Gastroesophageal sphincter (tissue), 4 donors: ENCODE measurements at places on chromosomes 6 and 20.

- H3K27me3 ChIP-seq, result no peaks in the 10 kb centered on the region
- H3K4me1 ChIP-seq, result peaks cover 45% of the 10 kb centered on the region
- ATAC-seq, result no peak
- H3K27ac ChIP-seq, result peak overlapping the region; percentile 1
Measured at GRCh38 chr20:23625236-23625964, 12.4 kb downstream of the CST3 start.

- no peak for ATAC-seq
- H3K36me3 ChIP-seq, result no peaks in the 10 kb centered on the region
- H3K4me1 ChIP-seq, result no peaks in the 10 kb centered on the region
- peaks cover 52% of the 10 kb centered on the region for H3K27me3 ChIP-seq
Measured at GRCh38 chr20:56752274-56752673, 123.2 kb downstream of the TFAP2C start.

DNA sequence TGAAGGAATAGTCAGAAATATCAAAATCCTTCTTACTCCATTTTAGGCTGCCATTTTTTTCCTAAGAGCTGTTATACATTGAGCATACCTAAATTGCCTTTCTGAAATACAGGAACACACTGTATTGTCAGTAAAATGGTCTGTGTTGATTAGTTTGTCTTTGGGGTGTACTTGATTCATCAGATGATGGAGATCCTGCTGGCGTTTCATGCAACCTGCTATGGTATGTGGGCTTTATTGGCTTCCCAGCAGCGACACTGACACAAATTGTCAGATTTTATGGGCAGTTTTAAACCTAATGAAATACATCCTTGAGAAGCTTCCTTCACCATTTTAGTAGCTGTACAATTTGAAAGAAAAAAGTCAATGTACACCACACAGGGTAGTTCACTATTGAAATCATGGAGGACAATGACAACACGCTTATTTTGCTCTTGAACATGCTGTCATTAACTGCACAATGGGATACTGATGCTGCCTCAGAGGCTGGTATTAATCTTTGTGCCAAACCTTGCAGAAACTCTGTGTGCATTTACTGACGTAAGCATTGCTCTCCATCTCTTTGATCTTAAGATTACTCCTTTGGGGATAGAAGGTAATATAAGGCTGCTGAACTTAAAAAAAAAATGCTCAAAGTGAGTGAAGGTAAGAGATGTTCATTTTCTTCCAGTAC lies 124.9 kb downstream of the LAMA2 start:
- H3K4me1 ChIP-seq, result no peaks in the 10 kb centered on the region
- H3K36me3 ChIP-seq, result no peaks in the 10 kb centered on the region
- ATAC-seq, result no peak

- no peaks in the 10 kb centered on the region for H3K36me3 ChIP-seq
- H3K27ac ChIP-seq, result no peak overlapping the region
- no peaks in the 10 kb centered on the region for H3K4me1 ChIP-seq
- H3K27me3 ChIP-seq, result no peaks in the 10 kb centered on the region
Measured at GRCh38 chr20:16064989-16065707, 508.1 kb downstream of the KIF16B start.

GRCh38 chr6:56956491-56956890 lies 1.6 kb downstream of the BEND6 start:
- no peak for ATAC-seq
- H3K27me3 ChIP-seq, result no peaks in the 10 kb centered on the region
- H3K4me1 ChIP-seq, result peaks cover 25% of the 10 kb centered on the region
- H3K27ac ChIP-seq, result no peak overlapping the region

GRCh38 chr6:106561686-106562405 lies 67.5 kb downstream of the RTN4IP1 start:
- H3K4me3 ChIP-seq, result no peak overlapping the region
- H3K27ac ChIP-seq, result no peak overlapping the region
- no peaks in the 10 kb centered on the region for H3K36me3 ChIP-seq

DNA sequence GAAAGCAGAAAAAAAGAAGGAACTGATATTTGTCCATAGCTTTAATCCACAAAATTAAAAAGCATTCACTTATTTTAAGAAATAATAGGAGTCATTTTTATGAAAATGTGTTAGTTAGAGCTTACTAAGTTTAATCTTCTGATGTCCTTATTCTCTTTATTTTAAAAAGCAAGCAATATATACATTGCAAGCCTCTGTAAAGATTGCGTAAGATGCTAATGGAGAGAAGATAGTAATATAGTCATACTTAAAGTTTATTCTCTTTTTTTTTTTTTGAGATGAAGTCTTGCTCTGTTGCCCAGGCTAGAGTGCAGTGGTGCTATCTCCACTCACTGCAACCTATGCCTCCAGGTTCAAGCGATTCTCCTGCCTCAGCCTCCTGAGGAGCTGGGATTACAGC lies 39.7 kb downstream of the AIG1 start:
- H3K27me3 ChIP-seq, result no peaks in the 10 kb centered on the region
- no peaks in the 10 kb centered on the region for H3K36me3 ChIP-seq
- ATAC-seq, result no peak
- H3K4me3 ChIP-seq, result no peak overlapping the region

GRCh38 chr20:43287637-43288036 lies 97.9 kb upstream of the PTPRT start:
- no peaks in the 10 kb centered on the region for H3K36me3 ChIP-seq
- no peak overlapping the region for H3K27ac ChIP-seq
- ATAC-seq, result no peak

DNA sequence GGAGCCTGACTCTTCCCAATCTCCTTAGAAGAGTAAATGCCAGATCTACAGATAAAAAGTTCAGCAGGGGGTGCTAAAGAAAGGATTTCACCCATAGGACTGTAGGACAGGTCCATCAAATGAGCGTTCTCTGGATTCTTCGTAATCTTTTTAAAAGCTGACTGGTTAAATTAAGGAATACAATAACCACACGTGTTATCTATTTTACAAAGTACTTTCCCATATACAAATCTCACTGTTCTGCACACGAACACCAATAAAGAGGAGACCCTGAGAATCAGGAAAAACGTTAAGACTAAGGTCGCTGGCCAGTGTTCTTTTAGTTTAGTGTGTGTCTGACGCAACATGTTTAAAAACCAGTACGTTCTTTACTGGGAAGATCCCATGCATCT lies 542 bp downstream of the TUBE1 start:
- peak overlapping the region; percentile 84 for H3K27ac ChIP-seq
- no peaks in the 10 kb centered on the region for H3K27me3 ChIP-seq
- peak overlapping the region; percentile 73 for H3K4me3 ChIP-seq
- ATAC-seq, result peak; percentile 34
- H3K36me3 ChIP-seq, result peaks cover 23% of the 10 kb centered on the region

DNA sequence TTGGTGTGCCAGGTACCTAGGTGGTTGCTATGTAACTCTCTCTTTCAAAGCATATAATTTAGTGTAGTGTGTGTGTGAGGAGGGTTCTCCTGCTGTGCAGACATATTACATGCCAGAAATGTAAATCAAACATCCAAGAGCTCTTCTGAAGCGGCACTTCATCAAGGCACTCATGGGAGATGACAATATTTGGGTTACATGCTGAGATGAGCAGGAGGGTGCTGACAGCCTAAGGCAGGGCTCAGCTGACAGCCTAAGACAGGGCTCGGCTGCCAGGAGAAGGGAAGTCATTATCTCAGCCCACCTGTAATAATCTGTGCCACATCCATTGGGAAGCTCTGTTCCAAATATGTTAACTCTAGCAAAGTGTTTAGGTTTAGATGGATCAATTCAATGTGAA lies 39.1 kb downstream of the ADGRF5 start:
- no peak overlapping the region for H3K27ac ChIP-seq
- ATAC-seq, result no peak
- no peak overlapping the region for H3K4me3 ChIP-seq
- no peaks in the 10 kb centered on the region for H3K36me3 ChIP-seq
- H3K4me1 ChIP-seq, result no peaks in the 10 kb centered on the region
- no peaks in the 10 kb centered on the region for H3K27me3 ChIP-seq

DNA sequence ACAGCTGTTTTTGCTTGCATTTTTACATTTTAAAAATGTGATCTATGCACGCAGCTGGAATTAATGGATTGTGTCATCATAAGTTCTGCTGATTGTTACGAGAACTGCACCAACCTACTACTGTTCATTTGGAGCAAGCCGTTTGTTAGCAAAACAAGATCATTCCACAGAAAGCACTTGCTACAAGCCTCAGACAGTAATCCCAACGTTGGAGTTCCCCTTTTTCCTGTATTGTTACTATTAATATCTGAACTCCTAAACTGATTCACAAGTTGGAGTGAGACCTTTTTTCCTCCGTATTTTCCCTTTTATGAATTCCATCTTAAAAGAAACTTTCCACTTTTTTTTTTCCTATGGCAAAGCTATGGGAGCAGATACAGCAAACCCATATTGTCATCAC lies 3.5 kb downstream of the TENT5A start:
- H3K4me1 ChIP-seq, result peaks cover 63% of the 10 kb centered on the region
- ATAC-seq, result no peak
- peak overlapping the region; percentile 95 for H3K27ac ChIP-seq
- no peaks in the 10 kb centered on the region for H3K36me3 ChIP-seq

- H3K4me3 ChIP-seq, result no peak overlapping the region
- no peaks in the 10 kb centered on the region for H3K4me1 ChIP-seq
- no peaks in the 10 kb centered on the region for H3K36me3 ChIP-seq
- no peak for ATAC-seq
- no peak overlapping the region for H3K27ac ChIP-seq
- no peaks in the 10 kb centered on the region for H3K27me3 ChIP-seq
Measured at GRCh38 chr6:156647140-156647784, 129.9 kb upstream of the ARID1B start.

DNA sequence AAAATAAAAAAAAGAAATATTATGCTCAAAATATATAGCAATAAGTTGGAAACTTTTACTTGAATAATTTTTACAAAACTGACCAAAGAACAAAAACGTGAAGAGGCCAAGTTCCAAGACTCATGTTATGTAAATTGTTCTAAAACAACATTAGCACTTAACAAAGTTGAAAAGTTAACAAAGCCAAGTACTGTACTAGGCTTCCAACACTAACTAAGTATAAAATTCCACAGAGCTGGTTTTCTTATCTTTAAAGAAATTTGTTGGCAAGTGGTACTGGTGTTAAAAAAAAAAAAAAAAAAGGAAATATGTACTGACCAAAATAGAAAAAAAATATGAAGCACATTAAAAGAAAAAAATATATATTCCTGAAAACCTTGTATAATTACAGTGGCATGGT lies 127.8 kb downstream of the SLC16A10 start:
- no peak for ATAC-seq
- H3K36me3 ChIP-seq, result no peaks in the 10 kb centered on the region
- H3K4me3 ChIP-seq, result no peak overlapping the region
- no peaks in the 10 kb centered on the region for H3K4me1 ChIP-seq

GRCh38 chr6:7261852-7262461 lies 51.0 kb downstream of the SSR1 start:
- peaks cover 6% of the 10 kb centered on the region for H3K4me1 ChIP-seq
- peak overlapping the region; percentile 60 for H3K4me3 ChIP-seq
- ATAC-seq, result no peak

DNA sequence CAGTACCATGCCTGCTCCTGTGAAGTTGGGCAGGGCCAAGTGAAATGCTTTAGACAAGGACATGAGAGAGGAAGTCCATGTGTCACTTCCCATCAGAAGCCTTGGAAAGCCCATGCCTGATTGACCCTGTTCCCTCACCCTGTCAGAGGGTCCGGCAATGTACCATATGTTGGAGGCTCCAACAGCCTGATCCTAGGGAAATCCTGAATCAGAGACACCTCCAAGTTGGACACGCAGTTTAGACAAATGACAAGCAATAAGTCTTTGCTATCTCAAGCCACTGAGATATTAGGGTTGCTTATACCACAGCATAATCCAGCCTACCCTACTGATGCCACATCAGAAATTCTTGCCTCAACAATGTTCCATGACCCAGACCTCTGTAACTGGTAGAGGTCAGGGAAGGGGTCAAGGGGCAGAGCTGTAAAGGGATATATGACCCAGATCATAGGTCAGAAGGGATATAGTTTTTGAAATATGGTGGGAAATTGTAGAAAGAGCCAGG lies 174.8 kb downstream of the HACE1 start:
- H3K4me1 ChIP-seq, result no peaks in the 10 kb centered on the region
- no peak overlapping the region for H3K27ac ChIP-seq
- ATAC-seq, result no peak
- H3K4me3 ChIP-seq, result no peak overlapping the region
- H3K27me3 ChIP-seq, result no peaks in the 10 kb centered on the region

- H3K36me3 ChIP-seq, result no peaks in the 10 kb centered on the region
- ATAC-seq, result no peak
- no peak overlapping the region for H3K27ac ChIP-seq
- H3K27me3 ChIP-seq, result no peaks in the 10 kb centered on the region
- no peaks in the 10 kb centered on the region for H3K4me1 ChIP-seq
- no peak overlapping the region for H3K4me3 ChIP-seq
Measured at GRCh38 chr20:24705486-24705885, 236.1 kb downstream of the SYNDIG1 start.
